ENCODE measurements at places on chromosomes 5 and 9.

DNA sequence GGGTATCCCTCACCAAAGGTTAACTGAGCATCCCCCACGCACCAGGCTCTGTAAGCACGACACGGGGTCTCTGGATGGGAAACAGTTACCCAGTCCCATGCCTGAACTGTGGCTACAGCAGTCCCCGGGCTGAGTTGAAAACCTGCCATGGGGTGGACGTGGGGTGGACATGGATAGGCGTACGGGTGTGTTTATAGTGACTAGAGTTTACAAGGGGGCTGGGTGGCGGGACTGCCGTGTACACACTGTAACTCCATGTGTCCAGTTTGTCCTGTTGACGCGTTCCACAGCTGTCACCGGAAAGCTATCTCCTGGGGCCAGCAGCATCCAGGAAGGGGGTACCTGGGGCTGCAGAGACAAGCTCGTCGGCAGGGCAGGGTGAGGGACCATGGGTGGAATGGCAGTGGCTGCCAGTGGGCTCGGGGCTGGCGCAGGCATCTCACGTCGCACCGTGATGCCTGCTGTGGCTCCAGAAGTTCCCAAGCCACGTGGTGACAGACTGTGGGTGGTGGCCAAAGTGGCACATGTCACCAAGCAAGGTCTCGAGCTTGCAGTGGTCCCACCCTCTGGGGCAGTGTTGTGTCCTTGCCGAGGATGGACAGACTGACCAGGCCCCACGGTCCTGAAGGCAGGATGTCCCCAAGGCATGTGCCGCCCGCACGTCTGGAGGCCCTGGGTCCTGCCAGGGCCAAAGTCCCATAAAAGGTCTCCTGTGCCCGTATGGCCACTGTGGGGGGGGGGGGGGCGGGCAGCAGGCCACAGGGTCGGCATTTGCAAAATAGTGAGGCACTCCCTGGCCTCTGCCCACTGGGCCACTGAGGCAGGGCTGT, 29.3 kb upstream of the RNF130 start:
- DNase-seq: no peak

GRCh38 chr9:78903581-78903980, 606.7 kb downstream of the PSAT1 start:
- no peak for DNase-seq

- no peak for DNase-seq
Observed at GRCh38 chr5:78624011-78624541, 24.5 kb downstream of the LHFPL2 start.

DNA sequence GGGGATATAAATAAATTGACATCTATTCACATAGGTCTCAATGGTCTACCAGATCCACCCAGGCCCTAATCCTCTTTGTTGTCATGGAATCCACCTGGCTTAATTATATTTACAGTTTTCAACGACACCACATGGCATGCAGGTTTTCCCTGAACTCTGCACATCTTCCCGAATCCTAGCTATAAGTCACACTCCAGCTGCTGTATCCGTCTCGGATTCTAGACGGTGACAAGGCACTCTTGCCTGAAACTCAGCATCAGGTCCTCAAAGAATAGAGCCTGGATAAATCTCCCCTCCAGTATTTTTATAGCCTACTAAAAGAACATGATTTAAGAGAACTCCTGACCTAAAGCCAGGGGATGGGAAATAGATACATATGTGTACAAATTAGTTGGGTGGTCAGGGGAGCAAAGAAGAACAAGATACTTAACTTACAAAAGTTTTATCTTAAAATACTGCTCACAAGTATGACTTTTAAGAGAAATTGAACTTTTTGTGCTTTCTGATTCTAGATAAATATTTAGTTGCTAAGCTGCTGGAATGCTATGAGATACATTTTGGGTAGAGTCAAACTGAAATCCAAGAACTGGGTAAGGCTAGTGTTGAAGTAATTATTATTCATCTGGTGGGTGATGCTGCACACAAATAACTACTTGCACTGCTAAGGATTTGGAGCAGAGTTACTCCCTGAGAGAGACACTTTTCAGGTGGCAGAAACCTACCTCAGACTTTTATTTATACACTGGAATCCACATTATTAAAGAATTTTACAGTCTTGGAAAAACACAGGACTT, 187.3 kb downstream of the EFNA5 start:
- DNase-seq: no peak

GRCh38 chr5:98909363-98909762, 19.4 kb downstream of the CHD1 start:
- DNase-seq: no peak

DNA sequence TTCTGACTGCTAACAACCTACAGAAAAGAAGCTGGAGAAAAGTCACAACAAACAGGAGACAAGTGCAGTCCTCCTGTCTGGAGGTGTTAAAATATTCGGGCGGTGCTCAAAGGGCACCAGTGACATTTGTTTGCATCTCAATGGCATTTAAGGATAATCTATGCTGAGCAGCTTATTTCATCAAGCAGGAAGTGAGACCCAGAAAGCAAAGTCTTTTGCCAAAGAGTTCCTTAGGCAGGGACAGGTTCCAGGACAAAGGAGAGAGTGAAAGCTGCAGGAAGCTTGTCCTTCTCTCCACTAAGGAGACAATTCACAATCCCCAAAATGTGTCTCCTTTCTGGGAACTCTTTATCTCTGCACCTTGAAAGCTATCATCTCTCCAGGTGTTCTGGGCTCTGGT, 38.7 kb upstream of the CDK20 start:
- DNase-seq: no peak

GRCh38 chr5:137344723-137345322, 154.3 kb downstream of the SPOCK1 start:
- no peak for DNase-seq

DNA sequence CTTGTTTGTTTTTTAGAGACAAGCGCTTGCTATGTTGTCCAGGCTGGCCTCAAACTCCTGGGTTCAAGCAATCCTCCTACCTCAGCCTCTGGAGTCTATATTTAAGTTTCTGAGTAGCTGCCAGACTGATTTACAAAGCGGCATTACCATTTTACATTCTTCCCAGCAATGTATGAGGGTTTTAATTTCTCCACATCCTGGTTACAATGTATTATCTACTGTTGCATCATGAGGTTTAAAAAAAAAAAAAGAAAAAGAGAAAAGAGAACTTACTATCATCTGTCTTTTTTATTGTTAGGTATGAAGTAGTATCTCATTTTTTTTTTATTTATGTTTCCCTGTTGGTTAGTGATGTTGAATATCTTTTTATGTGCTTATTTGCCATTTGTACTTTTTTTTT, 18.9 kb upstream of the CLINT1 start:
- DNase-seq: no peak

DNA sequence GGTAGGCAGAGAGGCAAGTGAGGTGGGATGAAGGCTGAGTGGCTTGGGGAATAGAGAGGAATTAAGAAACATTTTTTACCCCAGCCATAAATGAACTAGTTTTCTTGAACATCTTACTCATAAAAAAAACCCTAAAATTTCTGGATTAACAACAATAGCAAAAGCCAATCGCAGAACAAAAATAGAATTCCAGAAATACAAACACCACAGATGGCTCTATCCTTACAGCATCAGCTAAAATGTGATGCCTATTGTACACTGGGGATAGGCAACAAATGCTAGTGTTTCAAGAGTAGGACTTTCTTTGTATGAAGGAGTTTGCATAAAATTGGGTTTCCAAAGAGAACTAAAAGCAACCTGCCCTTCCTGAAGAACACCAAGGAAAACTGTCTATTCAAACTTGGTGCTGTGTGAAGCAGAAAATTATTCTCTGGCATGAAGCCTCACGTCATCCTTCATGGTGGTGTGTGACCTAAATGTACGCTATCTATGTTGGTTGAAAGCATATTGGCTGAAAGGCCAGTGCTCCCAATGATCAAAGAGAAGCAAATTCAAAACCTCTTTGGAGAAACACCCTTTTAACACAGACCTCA, 82.9 kb downstream of the JAKMIP2 start:
- DNase-seq: no peak

- DNase-seq: no peak
Observed at GRCh38 chr5:142717582-142718215, 31.8 kb upstream of the FGF1 start.
